ENCODE measurements at places on chromosomes 6 and 20.

DNA sequence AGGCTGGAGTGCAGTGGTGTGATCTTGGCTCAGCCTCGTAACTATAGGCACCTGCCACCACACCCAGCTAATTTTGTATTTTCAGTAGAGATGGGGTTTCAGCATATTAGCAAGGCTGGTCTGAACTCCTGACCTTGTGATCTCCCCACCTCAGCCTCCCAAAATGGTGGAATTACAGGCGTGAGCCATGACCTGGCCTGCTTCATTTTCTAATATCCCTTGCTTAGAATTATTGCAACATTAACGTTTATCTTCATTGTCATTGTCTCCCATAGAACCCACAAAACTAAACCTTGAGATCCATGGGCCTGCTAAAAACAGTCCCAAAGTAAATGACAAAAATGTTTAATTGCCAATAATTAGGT is 6.1 kb downstream of the EEF1A1 start:
- no peak for DNase-seq

- DNase-seq = no peak
Measured at GRCh38 chr20:10433014-10433622, 904 bp downstream of the MKKS start.

DNA sequence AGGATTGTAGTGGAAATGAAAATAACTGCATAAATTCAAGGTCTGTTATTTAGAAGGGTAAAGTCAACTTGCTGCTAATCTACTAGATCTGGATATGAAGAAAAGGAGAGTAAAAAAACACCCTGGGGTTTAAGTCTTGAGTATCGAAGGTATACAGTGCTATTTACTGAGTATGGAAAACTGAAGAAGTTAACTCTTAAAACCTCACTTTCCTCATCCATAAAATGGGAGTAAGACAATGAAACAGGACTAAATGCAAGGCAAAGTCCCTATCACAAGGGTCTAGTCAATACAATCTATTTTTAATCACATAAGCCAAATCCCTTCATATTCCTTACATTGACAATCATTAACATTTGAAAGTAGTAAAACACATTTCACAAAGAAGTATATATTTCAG is 2.2 kb downstream of the FBXO5 start:
- no peak for DNase-seq

GRCh38 chr6:146258206-146258605 is 229.3 kb downstream of the GRM1 start:
- DNase-seq = no peak

- DNase-seq = no peak
Measured at GRCh38 chr6:142827991-142828390, 117.0 kb downstream of the HIVEP2 start.

- DNase-seq = no peak
Measured at GRCh38 chr20:6870559-6870958, 103.1 kb downstream of the BMP2 start.

DNA sequence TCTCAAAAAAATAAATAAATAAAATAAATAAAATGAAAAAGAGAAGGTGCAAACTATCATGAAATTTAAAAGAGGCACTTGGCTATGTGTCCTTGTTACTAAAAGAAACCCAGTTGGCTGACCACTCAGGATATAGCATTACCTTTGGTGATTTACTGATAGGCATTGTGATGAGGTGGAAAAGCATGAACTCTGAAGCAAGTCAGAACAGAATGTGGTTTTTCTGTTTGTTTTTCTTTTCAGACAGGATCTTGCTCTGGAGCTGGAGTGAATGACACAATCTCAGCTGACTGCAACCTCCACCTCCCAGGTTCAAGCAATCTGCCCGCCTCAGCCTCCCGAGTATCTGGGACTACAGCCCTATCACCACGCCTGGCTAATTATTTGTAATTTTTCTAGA is 31.9 kb downstream of the ZNF184 start:
- DNase-seq = no peak

- no peak for DNase-seq
Measured at GRCh38 chr6:87824958-87825491, 123.0 kb upstream of the AKIRIN2 start.

DNA sequence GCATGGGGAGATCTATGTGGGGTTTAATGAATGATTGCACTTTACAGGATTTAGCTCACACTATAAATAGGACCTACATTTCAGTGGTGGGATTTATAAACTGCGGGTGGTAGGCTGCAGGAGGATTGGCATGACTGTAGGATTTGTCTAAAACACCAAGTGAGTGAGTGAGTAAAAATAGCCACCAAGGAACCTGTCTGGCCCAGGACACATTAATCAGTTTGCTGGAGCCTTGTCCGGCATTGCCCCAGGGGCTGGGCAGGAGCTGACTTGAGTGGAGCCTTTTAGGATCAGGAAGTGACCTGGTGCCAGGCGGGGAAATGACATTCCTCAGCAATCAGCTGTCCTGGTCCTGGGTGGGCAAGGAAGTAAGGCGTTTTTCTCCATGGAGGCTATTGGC is 278.7 kb upstream of the PRND start:
- DNase-seq = no peak

GRCh38 chr6:76701610-76702009 is 629.1 kb upstream of the IMPG1 start:
- no peak for DNase-seq

- DNase-seq = no peak
Measured at GRCh38 chr20:1862663-1863053, 32.5 kb upstream of the SIRPA start.

- DNase-seq = no peak
Measured at GRCh38 chr6:33375143-33375671, 16.4 kb upstream of the KIFC1 start.

- DNase-seq = no peak
Measured at GRCh38 chr6:116764961-116765841, at the start of gene FAM162B. FAM162B (minus strand) TSS chr6:116765719; CDS start chr6:116765576, 143 bp downstream.

- no peak for DNase-seq
Measured at GRCh38 chr6:47733879-47734558, 35.6 kb downstream of the ADGRF4 start.

DNA sequence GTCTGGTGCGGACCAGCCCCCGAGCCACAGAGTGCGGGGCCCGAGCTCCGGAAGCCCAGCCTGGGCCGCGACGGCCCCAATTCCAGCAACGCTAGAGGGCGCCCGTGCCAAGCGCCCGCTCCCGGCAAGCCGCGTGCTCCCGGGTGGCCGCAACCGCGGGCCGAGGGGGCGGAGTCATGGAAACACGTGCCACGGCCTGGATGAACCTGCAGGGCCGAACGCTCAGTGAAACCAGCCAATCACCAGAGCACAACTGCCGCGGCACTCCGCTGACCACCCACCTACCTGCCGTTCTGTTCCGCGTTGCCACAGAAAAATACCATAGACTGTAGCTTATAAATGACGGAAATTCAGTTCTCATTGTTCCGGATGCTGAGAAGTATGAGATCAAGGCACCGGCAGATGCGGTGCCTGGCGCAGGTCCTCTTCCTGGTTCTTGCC is 85.7 kb upstream of the FOXC1 start:
- peak; percentile 28 for DNase-seq

- peak; percentile 64 for DNase-seq
Measured at GRCh38 chr6:166956444-166957086, at the start of gene RNASET2. RNASET2 (minus strand) TSS chr6:166956550; CDS start chr6:166956182, 368 bp downstream.

DNA sequence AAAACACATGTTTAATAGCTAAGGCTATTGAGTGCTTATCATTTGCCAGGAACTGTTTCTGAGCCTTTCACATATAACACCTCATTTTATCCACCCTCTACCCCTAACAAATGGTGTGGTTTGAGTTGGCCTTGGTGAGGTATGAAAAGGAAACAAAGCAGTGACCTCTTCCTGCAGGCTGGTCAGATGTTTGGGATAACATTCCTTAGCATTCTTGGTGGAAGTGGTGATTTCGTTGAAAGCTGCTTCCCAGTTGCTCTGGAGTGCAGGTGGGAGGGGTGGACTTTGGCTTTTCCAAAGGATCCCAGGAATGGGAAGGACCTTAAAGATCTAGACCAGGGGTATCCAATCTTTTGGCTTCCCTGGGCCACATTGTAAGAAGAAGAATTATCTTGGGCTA is 41.3 kb downstream of the CARMIL1 start:
- DNase-seq = no peak
